Activated CD8-positive, alpha-beta memory T cell treated with anti-CD3 and anti-CD28 coated beads, Interleukin-2, amount 10 ng/mL, durations not matched to agents 7 days and 5 days (primary cell): ENCODE measurements at places on chromosomes 6 and 20. TPM values are rescaled to one million over a fixed set of nuclear protein-coding genes. Genes with fewer than 3 reads are reported as not detected.

DNA sequence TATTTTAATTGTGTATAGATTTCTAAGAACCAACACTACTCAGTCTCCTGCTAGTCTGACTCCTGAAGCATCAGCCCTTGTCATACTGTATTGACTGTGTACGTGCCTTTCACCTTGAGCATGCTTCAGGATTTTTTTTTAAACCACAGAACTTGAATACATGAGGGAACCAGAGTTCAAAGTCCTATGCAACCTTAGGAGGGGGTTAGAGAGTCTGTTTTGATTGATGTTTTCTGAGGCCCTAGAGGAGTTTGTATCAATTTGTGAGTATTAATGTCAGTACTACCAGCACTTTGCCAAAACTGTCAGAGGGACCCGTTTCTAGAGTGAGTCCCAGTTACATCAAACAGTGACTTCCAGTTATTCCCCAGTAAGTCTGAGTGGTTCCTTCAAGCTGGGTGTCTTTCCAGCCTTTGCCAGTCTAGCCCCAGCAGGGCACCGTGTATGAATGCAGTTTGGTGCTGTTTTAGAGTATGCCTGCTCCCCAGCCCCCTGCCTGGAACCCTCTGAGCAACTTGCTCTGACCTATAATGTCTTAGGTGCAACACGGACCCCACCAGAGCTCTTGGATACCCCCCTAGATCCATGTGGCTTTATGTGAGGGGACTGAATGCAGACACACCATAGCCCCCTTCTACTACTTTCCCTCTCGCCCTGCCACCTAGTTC is 8.5 kb downstream of the TP53INP2 start:
- DNase-seq: no peak

- DNase-seq: no peak
These were observed 96.2 kb downstream of the TTLL2 start for GRCh38 chr6:167420858-167421766.

GRCh38 chr6:19876672-19877071 is 39.5 kb downstream of the ID4 start:
- no peak for DNase-seq

DNA sequence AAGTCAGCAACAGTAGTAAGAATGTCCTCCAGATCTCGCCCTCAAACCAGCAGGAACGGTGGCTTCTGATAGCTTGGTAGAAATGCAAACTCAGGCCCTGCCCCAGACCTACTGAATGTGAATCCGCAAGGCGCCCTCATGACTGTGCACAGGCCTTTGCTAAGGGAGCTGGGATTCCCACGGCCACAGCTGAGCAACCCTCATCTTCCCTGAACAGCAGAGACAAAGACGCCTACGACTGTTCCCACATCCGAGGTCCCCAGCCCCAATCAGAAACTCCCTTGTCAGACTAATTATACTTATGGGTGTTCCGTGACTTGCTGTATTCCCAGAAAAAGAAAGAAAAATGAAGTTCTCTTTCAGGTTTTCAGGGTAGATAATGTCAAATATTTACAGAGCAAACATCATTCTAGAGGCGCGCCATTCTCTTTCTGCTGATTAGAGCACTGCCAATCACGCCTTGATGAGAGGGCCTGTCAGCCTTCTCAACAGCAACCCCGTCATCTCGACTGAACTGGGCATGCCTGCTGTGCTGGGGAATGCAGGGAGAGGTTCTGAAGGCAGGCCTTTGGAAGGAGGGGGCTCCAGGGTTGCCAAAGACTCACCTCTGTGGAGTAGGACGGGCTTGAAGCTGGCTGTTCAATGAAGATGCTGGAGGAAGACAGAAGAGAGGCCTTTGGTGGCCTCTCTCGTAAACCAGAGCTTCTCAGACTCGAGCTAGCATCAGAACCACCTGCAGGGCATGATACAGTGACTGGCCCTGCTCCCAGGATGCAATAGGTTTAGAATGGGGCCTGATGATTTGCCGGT is 79.9 kb downstream of the ZNF217 start:
- DNase-seq: no peak

Gene KHDRBS2
- total RNA-seq: not detected

Gene ADA
- total RNA-seq: 114 TPM
